Gastrocnemius medialis (tissue), 4 donors: ENCODE measurements at places on chromosomes 3 and 15.

GRCh38 chr15:81296673-81297072 is 27.3 kb downstream of the STARD5 start:
- peak; percentile 35 for DNase-seq

DNA sequence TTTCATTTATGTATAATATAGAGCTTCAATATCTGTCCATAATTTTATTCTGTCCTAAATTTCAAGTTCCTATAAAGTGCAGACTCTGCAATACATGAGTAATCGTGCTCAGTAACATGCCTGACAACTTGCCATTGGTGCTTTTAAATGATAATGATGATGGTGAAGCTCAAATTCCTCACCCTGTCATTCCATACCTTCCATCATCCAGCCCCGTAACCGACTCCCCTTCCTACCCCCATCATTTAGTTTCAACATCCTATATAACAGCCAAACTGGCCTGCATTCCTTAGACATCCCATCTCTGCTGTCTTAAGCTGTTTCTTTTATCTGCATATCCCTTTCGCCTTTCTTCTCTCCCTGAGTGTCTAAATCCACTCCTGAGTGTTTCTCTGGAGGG is 67.2 kb upstream of the DLG1 start:
- no peak for DNase-seq

GRCh38 chr3:106942051-106942450 is 435.2 kb upstream of the CCDC54 start:
- DNase-seq: no peak

DNA sequence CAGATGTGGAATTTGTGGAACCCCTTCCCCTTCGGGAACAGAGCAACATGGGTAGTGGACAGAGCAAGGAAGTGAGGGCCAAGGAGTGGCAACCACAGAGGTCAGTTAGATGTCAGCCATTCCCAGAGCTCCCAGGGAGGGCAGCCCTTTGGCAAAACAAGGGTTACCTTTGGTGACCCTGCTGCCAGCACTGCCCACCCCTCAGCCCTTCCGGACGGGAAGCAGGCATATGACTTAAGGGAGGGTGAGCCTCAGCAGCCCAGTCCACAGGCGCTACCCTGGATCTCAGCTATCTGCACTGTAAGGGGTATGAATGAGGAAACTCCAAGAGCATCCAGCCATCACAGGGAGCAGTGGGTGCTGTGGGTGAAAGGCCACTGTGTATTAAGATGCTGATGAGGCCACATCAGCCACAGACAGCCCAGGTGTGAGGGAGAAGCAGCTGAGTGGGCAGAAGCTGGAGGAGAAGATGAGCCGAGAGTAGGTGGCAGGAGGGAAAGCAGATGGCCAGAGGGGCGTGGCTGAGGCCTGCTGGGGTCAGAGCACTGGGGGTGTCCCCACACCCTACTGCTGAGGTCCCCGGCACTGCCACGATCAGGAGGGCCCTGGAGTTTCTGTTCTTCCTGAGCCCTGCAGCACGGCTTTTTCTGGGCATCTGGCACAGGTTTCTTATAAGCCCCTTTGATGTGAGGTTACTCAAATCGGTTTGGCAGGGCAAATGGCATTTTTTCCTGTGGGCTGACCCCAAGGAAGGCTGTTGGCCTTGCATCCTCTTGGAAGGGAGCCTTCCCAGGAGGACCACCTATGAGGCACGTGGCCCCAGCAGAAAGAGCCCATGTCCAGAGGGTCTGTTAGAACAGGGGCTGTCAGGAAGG is 6.2 kb downstream of the PLA2G4D start:
- no peak for DNase-seq

GRCh38 chr15:28127036-28127435 is 27.9 kb upstream of the OCA2 start:
- DNase-seq: no peak

GRCh38 chr3:150177673-150178381 is 207.1 kb upstream of the PFN2 start:
- DNase-seq: no peak

- DNase-seq: no peak
Observed at GRCh38 chr15:89346516-89347231, 12.1 kb upstream of the POLG start.

GRCh38 chr3:46715507-46716175 is 2.0 kb downstream of the PRSS50 start:
- DNase-seq: no peak

DNA sequence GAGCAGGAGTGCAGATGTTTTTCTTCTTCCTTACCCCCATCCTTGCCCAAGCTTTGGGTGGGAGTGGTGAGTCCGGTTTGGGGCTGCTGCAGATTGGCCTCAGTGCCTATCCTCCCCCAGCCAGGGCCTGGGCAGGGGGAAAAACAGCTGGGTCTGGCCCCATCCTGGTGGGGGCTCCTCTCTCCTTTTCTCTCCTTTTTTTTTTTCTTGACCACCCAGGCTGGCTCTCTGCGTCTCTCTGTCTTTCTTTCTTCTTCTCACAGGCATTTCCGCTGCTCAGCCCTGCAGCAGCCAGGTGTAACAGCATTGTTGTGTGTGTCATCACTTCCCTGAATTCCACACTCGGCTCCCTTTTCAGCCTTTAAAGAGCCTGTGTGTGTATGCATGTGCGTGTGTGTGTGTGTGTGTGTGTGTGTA is 2.0 kb downstream of the FOXL2NB start:
- DNase-seq: no peak

- DNase-seq: no peak
Observed at GRCh38 chr3:154552338-154552737, 122.3 kb upstream of the GPR149 start.

DNA sequence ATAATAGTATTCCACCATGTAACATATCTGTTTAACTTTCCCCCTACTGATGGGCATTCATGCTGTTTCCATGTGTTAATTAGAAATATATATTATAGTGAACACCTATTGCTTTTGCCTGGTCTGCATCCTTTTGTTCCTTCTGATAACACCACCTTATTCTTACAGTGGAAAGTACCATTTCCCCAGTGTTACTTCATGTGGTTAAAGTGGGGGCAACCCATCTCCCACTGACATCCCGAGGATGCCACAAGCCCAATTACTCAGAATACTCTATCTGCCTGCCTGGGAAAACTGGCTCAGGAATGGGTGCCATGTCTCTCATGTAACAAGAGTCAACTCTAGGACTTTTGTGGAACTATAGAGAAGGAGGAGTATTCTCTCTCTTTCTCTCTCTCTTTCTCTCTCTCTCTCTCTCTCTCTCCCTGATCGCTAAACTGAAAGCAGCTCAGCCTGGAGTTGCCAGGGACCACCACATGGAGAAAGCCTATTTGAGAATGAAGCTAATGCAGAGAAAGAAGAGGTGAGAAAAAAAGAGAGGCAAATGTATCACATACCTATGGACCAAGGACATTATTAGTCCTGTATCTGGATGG is 66.4 kb upstream of the PPIB start:
- no peak for DNase-seq

- DNase-seq: no peak
Observed at GRCh38 chr3:77234004-77234403, 194.1 kb downstream of the ROBO2 start.

DNA sequence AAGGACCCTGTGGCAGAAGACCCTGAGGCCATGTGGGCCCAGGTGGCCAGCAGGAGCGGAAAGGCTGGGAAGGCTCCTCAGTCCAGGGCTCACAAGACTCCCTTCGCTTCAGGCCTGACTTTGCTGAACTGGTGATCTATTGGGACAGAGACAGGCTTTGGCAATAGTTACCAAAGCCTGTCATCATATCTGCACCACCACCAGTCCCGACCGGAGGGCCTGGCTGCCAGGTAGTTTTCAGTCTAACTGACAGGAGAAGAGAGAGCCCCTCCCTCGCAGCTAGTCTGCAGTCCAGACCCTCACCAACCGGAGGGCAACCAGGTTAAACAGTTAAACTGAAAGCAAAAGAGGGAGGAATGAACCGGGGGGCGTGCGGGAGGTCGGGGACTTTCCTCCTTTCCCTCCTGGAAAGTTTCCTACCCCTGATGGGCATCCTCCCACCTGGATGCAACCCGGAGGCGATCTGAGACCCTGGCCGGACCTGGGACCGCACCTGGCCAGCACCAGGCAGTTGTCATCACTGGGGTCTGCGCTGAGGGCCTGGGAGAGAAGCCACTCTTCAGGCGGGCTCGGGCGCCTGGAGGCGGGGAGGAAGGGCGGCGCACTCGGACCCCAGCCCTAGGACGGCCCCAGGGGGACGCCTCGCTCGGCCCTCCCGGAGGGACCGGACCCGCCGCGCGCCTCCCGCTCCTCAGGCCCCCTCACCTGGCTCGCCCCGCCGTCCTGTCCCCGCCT is 435 bp downstream of the RAB27A start:
- no peak for DNase-seq

DNA sequence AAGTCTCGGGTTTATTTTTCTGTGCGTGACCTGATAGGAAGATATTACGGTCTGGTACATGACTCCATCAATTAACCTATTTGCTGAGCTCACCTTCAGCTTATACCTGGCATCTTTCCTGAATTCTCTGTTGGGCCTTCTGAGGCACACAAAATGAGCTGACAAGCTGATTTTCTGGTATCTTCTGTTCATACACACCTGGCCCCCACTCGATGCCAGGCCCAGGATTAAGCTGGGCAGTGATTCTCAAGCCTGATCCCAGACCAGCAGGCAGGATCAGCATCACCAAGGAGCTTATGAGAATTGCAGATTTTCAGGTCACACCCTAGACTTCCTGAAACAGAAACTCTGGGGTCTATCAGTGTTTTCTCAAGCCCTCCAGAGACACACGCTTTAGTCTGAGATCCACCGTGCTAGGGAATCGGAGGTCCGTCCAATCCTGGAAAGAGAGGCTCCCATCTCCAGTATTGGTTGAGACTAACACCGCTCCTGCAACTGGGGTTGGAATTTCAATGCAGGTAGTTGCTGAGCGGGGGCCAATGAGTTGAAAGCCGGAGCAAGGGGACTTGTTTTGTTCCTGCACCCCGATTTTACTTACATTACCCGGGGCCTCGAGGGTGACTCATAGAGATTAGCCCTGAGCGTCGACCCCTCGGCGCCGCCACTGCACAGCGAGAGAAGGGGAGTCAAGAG is 636 bp upstream of the EIF1B start:
- DNase-seq: no peak

- DNase-seq: no peak
Observed at GRCh38 chr3:191263365-191263764, 64.3 kb downstream of the OSTN start.

DNA sequence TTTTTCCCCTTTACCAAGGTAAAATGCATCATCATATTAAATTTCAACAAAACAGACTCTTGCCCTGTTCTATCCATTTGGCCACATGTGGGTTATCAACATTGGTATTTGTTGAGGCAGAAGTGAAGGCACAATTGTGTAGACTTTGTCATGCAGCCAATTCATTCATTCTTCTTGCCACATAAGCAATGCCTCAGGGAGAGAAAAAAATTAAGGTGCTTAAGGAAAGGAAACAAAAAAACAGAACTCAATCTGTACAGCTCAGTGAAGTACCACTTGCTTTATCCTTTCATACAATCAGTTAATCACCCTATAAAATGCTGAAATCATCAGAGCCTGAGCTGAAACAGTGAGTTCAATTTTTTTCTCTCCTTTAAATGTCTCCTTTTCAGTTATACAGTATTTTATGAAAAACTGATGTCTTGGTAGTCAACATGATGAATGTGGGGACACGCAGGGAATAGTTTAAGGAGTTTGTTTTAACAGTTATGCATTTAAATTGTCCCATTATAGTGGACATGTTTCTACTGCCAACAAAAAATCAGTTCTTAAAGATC is 588.9 kb downstream of the MFSD1 start:
- DNase-seq: no peak

GRCh38 chr3:129829640-129830039 is 63.9 kb downstream of the TMCC1 start:
- peak; percentile 24 for DNase-seq

DNA sequence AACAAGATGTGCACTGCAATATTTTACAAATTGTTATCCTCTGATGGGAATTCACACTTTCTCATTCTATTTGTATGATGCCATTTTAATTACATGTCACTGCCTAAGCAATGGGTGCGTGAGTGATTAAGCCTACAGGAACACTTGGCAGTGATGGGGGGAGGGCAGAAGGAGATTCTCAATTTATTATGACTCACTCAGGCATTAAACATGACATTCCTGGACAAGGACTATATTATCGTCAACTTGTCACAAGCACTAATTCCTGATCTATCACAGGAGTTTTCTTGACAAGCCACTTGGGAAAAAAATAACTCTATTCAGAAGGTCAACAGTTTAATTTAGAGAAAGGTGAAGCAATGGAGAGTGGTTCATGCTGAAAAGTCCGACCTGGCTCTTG is 556.8 kb downstream of the NSUN3 start:
- DNase-seq: no peak

- DNase-seq: no peak
Observed at GRCh38 chr15:41730543-41730942, 43.7 kb upstream of the MAPKBP1 start.

GRCh38 chr15:70509282-70509662 is 254.1 kb downstream of the UACA start:
- no peak for DNase-seq

GRCh38 chr15:41031232-41032078 is 78.2 kb downstream of the CHAC1 start:
- no peak for DNase-seq

DNA sequence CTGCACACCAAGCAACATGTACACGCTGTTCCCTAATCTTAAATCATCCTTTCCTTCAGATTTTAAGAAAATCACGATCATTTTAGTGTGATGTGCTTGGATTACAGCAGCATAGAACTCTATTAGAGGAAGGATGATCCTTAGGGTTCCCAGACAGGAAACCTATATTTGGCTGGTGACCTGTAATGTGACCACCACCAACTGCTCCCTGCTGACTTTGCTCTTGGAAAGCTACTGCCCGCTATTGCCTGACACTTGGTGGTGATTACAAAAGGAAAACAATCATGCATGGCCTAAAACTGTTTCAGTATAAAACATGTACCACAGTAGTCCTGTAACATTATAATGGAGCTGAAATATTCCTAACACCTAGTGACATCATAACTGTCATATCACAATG is 27.2 kb upstream of the LMOD3 start:
- peak; percentile 42 for DNase-seq

- DNase-seq: no peak
Observed at GRCh38 chr3:128466840-128467541, at the start of gene DNAJB8. DNAJB8 (minus strand) TSS chr3:128466890; CDS start chr3:128463245, 3,645 bp downstream.

- no peak for DNase-seq
Observed at GRCh38 chr3:67361323-67361722, 293.1 kb downstream of the SUCLG2 start.

DNA sequence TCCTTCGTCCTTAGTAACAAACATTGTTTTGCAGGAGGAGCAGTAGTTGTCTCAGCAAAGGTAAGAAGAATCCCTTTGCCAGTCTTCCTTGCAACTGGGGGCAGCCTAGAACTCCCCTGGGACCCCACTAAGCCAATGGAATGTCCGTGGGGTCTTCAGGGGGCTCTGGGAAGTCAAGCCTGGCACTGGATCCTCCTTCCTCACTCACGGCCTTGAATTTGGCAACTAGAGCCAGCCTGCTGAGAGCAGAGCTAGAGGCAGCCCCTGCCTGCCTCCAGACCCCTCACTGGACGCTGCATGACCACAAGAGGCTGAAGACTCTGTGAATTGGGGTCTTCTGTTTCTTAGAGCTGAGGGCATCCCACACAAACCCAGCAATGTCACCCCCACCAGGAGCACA is 18.6 kb upstream of the PRR23E start:
- DNase-seq: no peak
